MCF 10A (cell line): ENCODE measurements at places on chromosomes 7 and 10.

DNA sequence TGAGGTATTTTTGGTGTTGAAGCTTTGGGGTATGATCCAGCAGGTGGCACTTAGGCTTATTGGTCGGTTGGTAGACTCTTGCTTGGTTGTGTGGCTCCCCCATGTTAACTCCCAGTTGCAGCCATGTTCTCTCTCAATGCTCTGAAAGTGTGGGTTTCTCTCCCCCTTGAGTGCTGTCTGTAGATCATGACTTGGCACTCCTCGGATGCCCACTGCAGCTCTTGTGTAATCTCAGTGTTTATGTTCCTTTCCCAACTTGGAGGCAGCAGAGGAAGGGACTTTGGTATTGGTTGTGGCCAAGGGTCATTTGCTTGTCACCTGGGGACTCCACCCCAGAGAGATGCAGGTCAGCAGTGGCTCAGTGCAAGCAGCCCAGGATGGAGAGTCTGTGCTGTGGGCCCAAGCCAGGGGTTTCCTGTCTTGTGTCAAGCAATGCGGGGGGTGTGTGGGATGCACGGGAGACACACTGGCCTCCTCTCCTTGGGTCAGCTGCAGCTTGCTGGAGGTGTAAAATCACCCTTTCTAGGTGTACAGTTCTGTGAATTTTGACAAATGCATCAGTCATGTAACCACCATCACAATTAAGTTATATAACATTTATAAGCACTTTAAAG, 36.9 kb downstream of the PIK3CG start:
- peaks cover 76% of the 10 kb centered on the region for H3K27me3 ChIP-seq
- no peaks in the 10 kb centered on the region for H3K36me3 ChIP-seq
- DNase-seq: no peak
- H3K27ac ChIP-seq: no peak overlapping the region
- H3K4me1 ChIP-seq: no peaks in the 10 kb centered on the region

GRCh38 chr10:112723876-112724275, 226.2 kb upstream of the TCF7L2 start:
- H3K4me3 ChIP-seq: no peak overlapping the region
- H3K27ac ChIP-seq: no peak overlapping the region
- no peaks in the 10 kb centered on the region for H3K4me1 ChIP-seq
- DNase-seq: no peak

DNA sequence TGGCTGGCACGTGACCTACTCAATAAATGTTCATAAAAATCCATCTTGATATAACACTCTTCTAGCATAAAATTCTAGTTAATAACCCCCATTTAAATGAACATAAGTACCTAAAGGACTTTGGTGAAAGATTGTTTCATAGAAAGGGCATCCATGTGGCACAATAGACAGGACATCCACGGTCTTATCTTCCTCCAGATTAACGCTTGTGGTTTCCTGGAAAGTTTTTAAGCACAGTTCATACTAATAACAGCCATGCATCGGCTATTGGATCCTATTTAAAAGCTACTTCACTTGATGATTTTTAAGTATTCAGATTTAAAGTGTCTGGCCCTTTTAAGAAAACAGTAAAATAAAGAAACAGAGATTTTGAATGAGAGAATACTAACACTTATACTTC, 288.3 kb downstream of the AHR start:
- H3K27me3 ChIP-seq: no peaks in the 10 kb centered on the region
- peaks cover 7% of the 10 kb centered on the region for H3K4me1 ChIP-seq
- DNase-seq: no peak

DNA sequence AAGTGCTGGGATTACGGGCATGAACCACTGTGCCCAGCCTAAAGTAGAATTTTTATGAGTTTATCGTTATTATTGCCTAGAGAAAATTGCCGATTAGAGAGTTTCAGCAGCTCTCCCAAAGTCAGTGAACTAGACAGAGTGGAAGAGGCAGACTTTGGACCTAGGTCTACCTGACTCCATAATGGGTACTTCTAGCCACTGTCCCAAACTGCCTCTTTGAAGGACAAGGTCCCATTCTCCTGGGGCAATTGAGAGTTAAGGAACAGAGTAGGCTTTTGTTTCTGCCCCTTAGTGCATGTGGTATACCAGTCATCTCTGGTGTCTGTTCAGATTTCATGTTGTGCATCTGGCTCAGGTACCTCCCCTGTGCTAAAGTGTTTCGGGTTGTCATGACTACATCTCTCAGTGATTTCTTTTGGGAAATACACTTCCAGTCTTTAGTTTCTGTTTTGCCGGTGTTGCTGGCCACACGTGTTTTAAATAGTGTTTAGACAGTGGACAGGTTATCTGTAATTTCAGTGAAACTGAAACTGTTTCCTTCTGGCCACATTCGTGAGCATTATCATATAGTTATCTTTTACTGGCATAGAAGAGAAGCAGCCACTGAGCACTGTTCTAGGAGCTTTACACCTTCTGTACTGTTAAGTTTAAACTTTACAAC, 4.7 kb downstream of the TMEM236 start:
- no peaks in the 10 kb centered on the region for H3K27me3 ChIP-seq
- no peaks in the 10 kb centered on the region for H3K36me3 ChIP-seq
- no peak overlapping the region for H3K4me3 ChIP-seq
- no peak overlapping the region for H3K27ac ChIP-seq
